Head of caudate nucleus (tissue), 42 donors: ENCODE measurements at places on chromosomes 7 and 10.

GRCh38 chr7:30915005-30915601, 3.5 kb downstream of the AQP1 start:
- DNase-seq, result no peak

DNA sequence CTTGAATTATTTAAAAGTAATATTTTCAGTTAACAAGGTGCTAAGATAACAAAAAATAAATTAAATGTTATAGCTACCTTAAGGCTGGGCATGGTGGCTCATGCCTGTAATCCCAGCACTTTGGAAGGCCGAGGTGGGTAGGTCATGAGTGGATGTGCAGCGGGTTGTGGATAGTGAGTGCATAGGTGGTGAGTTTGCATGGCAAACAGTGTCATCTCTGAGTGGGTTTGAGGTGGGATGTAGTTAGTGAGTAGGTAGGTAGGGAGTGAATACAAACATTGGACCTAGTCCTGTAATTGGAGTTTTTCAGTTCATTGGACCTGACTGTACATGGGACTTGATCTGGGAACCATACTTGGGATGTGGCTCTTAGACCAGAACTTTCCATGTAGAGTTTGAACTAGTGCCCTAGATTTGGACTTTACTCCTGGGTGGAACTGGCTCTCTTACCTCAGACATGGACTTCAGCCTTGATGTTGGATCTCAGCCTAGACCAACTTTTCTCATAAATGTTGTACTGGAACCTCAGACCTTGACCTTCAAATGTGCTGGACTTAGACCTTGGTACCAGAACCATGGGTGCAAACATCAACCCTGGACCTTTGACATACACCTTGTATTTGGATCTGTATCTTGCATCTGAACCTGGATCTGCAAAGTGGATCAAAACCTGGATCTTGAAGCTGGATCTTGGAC, 47.0 kb downstream of the SEC61G start:
- DNase-seq, result no peak

DNA sequence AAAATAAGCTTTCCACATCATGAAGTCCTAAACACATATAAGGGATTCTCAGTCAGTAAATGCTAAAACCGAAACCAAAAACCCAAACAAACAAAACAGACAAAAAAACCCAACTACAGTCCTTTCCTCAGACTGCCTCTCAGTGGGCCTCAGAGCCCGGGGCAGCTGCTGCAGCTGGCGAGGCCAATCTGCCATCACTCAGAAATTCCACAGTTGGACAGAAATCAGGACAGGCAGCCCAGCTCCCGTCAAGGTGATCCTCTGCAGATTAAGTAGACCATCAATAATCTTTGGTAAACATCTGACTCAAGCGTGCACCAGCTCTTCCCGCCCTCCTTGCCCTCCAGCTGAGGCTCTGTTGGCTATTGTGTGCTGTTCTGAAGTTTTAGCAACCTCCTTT, 142.2 kb downstream of the ATXN7L1 start:
- no peak for DNase-seq

GRCh38 chr10:44792119-44792775, 118.9 kb upstream of the TMEM72 start:
- no peak for DNase-seq

GRCh38 chr10:101114646-101115045, 16.5 kb upstream of the TLX1 start:
- DNase-seq, result no peak

- DNase-seq, result no peak
These were observed 26.6 kb upstream of the LIPN start for GRCh38 chr10:88733215-88733614.

- DNase-seq, result no peak
These were observed 121.5 kb downstream of the CTTNBP2 start for GRCh38 chr7:117751775-117752174.

DNA sequence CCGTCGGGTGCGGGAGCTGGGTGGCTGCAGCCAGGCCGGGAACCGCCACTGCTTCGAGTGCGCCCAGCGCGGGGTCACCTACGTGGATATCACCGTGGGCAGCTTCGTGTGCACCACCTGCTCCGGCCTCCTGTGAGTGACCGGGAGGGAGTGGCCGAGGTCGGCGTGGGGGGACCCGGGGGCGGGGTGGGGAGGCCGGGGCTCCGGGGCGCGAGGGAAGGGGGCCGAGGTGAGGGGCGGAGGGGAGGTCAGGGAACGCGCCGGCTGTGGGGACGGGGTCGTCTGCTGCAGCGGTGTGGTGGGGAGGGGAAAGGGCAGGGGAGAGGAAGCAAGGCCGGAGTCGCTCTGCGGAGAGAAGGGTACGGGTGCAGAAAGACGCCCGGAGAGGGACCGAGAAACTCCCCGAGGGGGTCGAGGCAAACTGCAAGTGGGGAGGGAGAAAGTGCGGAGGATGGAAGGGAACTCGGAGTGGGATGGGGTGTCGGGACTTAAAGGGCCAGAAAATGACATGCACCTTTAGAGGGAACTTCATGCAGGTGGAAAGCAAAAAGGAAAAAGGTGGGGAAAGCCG, 518 bp downstream of the AGFG2 start:
- DNase-seq, result no peak

DNA sequence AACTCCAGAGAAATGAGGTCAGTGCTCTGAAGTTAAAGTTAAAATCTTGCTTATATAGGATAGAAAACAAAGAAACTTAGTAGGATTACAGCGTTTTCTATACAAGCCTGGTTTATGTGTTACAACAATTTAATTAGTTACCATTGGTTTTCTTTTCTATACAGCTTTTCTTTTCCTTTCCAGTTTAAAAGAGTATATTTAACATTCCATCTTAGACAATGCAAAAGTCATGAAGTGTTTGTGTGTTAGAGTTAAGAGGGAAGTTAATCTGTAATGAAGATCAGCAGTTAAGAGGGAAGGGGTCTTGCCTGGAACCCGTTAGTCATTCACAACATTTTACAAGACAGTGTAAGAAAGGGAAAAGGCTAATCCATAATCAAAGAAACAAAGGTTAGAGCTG, 338.3 kb downstream of the OTUD1 start:
- DNase-seq, result no peak

GRCh38 chr10:6969659-6970058, 389.6 kb upstream of the PRKCQ start:
- DNase-seq, result no peak

DNA sequence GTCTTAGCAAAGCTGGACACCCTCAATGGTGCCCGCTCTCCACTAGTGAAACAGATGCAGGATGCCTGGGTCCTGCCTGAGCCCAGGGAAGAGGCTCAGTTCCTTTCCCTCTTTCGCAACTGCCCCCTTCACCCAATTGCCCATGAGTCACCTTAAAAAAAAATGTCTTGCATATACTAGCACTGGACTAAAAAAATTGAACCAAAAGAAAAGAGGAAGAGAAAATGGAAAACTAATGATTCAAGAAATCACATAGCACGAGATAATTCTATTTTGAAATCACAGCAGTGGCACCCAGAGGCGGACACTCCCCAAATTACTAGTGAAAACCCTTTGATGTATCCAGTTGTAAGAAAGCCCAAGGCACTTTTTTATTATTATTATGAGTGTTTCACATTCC, 972.5 kb downstream of the LRMDA start:
- DNase-seq, result no peak

DNA sequence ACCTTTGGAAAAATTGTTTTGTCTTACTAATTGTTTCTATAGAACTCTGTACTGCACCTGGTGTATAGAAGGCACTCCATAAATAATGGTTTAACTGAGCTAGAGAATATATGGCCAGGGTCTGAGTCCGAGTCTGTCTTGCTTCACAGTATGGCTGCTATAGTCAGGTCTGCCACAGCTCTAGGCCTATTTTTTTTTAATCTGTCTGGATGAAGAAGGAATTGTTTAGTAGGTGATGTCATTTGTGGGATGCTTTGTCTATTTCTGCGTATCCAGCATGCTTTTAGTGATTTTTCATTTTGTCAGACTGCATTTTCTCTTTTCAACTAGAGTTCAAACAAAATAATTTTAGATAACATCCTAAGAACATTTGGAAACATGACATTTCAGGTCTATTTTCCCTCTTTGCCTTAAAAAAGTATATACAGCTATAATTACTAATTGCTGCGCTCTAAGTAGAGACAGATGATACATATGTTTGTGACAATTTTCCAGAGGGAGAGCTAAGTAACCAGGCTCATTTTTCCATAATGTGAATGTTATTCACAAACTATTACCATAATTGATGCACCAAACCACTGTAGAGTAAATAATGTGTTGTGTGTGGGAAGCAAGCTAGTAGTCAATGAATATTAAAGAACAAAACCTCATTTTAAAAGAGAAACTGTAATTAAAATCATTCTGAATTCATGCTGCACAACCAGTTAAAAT, 361.7 kb downstream of the AUTS2 start:
- DNase-seq, result no peak

- no peak for DNase-seq
These were observed 51.0 kb upstream of the WAC start for GRCh38 chr10:28481968-28482367.

- DNase-seq, result no peak
These were observed 61.6 kb downstream of the MICALL2 start for GRCh38 chr7:1397491-1398327.

- no peak for DNase-seq
These were observed 15.5 kb upstream of the GTPBP4 start for GRCh38 chr10:972763-973162.

GRCh38 chr7:32943252-32944030, 13.8 kb upstream of the FKBP9 start:
- DNase-seq, result no peak

GRCh38 chr10:95664543-95664942, 8.0 kb upstream of the ALDH18A1 start:
- DNase-seq, result no peak

GRCh38 chr10:107686095-107686494, 521.6 kb upstream of the SORCS1 start:
- peak; percentile 40 for DNase-seq

DNA sequence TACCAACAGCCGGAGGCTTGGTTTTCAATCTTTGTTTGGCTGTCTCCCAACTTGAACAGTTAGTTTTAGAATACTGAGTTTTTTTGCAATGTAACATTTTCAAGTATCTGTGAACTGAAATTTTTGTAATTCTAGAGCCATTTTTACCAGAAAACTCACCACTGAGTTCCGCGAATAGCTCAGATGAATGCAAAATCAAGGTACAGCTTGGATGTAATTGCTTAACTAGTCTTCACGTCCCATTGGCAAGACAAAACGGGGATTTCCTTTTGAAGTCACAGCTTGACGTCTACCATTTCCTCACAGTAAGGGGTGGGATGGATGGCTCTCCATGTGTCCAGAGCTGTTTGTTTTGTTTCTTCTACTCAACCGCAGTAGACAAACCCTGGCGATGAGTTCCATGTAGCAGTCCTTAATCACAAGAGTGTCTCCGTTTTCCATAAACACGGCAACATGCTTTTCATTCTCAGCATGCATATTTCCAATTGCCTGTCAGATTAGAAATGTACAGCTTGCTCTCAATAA, 55.8 kb upstream of the FGFR2 start:
- no peak for DNase-seq

DNA sequence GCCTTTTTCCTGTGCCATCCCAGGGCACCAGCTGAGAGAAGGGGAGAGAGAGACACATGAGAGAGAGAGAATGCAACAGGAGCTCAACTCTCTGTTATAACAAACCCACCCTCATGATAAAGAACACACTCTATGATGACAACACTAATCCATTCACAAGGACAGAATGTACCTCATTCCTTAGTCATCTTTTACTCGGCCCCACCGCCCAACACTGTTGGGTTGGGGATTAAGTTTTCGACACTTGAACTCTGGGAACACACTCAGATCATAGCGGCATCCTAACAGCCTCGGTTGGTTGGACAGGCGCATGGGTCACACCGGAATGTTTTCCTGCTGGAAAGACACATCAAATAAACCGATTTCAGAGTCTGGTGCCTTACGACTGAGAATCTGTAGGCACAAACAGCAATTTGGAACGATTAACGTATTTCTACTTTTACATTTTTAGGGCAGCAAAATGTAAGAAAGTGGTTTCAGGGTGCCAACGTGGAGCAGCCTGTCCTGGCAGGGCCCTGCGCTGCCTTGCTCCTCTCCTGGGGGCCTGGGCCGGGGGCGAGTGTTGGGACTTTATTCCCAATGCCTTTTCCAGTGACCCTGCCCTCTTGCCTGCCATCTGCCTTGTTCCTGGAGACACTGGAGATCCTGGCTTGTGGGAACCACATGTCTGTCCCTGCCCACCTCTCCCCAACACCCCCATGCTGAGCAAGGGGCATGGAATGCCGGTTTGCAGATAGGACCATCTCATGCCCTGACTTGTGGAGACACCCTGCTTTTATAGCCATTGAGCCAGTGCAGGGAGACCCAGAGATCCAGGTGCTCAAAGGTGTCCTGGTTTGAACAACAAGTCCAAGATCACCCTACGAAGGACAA, 287.0 kb downstream of the TCERG1L start:
- DNase-seq, result no peak

GRCh38 chr7:92064438-92065029, 69.7 kb downstream of the CYP51A1 start:
- DNase-seq, result no peak

GRCh38 chr7:2465928-2466327, 10.3 kb downstream of the GRIFIN start:
- DNase-seq, result peak; percentile 16
